ENCODE measurements at places on chromosomes 2 and 18. TPM values are rescaled to one million over a fixed set of nuclear protein-coding genes. Genes with fewer than 3 reads are reported as not detected.

ACKR3 gene
- total RNA-seq: 52.0 TPM

IL36B gene
- not detected for total RNA-seq

ADD2 gene
- 122 TPM for total RNA-seq

UGT1A7 gene
- total RNA-seq: not detected

L3MBTL4 gene
- 8.7 TPM for total RNA-seq

UGT1A3 gene
- not detected for total RNA-seq

ANKAR gene
- 22.7 TPM for total RNA-seq

DNA sequence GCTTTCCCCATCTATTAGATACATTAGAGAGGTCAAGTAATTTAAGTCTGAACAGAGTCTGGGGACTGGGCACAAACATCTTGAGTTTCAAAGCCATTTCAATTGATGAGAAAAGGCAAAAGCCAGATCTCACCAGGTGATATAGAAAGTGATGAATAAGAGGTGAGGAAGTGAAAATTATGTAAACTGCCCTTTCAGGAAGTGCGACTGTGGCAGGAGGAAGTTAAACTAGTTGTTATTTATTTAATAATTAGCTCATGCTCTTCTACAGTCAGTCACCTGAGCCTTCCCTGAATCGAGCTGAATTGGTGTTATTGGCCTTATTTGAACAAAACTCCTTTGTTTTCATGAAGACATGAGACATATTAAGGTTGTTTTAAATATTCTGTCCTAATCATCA is 115.1 kb downstream of the CDH20 start:
- DNase-seq: no peak

DNA sequence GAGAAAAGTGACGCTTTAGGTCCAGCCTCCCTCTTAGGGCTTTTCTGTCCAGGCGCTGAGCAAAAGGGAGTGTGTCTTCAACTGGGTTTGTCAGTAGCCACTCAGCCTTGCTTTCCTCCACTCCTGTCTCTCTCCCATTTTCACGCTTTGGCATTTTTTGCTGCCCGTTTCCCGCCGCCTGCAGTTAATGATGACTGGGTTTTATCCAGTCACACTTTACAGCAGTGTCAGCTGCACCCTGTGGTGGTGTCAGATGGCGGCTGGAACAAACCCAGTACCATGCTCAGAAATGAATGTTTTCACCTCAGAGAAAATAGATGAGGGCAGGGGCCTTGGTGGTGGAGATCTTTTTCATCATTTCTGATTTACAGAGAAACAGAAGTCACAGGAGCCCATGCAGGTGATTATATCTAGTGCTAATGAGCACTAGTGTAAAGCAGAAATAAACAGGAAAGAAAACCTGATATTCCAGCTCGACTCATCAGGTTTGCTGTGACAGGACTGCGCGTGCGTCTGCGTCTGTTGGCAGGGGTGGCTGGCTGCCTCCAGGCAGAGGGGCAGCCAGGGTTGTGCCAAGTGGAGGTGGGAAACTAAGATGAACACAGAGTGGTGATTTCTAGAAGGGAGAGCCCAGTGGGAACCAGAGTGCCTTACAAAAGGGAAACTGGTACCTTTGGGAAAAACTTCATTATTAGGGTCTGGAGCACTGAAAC is 139.9 kb downstream of the TANC1 start:
- peak; percentile 69 for DNase-seq

DNA sequence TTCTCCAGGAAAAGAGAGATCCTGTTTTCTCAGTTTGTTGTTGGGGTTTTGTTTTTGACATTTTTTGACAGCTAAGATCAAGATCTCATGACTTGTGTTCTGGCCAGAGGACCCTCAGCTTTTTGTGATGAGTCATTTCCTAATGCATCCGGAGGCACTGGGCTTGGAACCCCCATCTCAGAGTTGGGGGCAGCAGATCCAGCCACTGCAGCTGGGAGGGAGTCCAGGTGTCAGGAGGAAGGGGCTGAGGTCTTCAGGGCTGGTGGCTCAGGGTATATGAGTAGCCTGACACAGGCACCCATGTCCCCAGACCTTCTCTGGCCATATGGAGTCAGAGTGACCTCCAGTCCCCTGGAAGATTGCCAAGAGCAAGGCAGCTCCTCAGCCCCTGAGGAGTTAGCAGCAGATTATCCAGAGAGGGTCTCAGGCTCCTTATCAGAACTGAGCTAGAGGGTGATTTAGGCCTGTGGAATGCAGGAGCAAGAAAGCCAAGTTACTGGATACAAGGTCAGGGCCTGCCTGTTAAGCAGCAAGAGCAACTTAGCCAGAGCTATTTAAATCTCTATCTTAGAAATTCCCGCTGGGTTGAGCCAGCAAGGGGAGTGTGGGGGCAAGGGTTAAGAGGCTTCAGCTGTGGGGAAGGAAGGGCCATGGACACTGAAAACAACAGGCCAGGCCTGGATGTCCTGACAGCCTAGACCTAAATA is 62.4 kb downstream of the TANC1 start:
- no peak for DNase-seq

GRCh38 chr18:8426401-8426800 is 182.8 kb upstream of the RAB12 start:
- DNase-seq: no peak

DNA sequence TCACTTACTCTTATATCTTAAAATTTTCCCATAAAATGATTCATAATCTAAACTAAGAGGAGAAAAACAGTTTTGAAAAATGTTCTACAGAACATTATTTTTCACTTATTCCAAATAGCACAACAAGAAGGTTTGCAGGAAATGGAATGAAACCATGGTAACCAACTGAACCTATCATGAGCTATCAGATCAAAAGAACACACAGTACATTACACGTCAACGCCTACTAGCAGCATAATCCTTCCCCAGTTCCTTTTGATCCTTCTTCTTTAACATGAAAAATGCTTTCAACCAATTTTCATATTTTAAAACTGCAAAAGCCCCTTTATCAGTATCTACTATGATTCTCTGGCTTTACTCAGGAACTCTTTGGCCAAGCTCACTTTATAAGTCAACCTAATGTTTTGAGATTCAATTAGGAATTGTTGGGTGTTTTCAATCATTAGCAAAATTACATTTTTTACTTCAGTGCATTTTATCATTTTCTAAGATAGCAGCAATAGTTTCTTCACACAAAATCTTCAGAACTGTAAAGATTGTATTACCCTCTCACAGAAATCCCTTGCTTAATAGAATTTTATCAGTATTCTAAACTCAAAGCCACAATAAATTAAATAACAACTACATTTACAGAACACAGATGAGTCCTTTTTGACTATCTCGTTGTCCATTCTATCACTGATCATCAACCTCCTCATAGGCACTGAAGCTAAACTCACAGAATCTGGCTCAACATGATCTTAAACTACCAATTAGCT is 102.5 kb downstream of the CHN1 start:
- peak; percentile 56 for DNase-seq

GRCh38 chr18:13804305-13804704 is 19.6 kb upstream of the MC5R start:
- DNase-seq: no peak

GRCh38 chr2:162256591-162256991 is 13.3 kb upstream of the FAP start:
- no peak for DNase-seq

- DNase-seq: peak; percentile 12
Observed at GRCh38 chr2:143433251-143433650, 304.0 kb downstream of the ARHGAP15 start.

- no peak for DNase-seq
Observed at GRCh38 chr18:76978616-76979015, 154.0 kb downstream of the MBP start.

- no peak for DNase-seq
Observed at GRCh38 chr18:37188016-37188791, 359.3 kb downstream of the KIAA1328 start.

DNA sequence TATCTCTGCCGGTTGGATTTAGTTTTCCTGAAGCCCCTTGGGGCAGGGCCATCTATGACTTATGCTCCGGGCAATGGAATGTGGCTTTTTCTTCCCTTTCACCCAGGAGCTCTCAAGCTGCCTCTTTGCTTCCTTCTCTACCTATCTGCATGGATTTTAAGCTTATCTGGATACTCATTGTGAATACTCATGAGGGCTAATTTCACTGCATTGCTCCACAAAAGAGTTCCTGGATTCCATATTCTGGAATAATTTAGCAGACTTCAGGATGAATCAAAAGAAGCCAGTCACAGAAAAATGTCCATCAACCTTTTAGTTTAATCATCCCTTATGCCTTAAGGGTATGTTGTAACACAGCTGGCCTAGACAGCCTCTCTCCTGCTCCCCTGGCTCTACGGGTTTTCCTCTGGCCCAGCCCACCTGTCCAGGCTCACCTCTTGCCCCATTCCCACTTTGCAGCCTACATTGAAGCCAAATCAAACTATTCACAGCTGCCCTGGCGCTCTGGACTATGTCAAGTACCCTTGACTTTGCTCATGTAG is 122.8 kb upstream of the RMDN2 start:
- DNase-seq: no peak

- DNase-seq: no peak
Observed at GRCh38 chr2:238421695-238422035, 5.1 kb upstream of the ASB1 start.

DNA sequence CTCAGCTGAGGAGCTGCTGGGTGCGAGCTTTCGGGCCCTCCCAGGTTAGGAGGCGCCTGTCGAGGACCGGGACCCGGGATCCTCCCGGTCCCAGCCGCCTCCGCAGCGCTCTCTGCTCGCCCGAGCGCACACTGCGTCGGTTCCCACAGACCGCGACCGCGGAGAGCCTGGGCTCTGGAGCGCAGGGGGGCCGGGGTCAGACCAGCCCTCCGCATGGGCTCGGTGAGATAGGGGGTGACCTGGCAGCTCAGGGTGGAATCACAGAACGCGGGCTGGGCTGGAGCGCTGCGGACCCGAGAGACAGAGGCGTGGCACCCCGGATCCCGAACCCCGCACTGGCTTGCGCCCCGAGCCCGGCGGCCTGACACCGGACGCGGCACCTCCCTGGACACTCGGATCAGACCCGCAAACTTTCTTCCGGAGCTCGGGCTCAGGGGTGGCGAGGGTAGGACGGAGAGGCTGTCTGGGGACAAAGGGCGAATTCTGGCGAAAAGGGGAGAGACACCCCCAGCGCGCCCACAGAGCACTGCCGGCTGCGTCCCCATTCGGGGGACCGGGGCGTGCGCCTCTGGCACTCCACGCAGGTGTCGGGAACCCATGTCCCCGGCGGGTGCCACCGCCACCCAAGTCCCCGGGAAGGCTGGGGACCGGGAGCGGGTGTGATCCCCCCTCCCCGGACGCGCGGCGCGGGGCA is 612 bp downstream of the DIPK1C start:
- DNase-seq: no peak

GRCh38 chr2:88010136-88010535 is 6.2 kb downstream of the RNU2-63P start:
- DNase-seq: no peak

DNA sequence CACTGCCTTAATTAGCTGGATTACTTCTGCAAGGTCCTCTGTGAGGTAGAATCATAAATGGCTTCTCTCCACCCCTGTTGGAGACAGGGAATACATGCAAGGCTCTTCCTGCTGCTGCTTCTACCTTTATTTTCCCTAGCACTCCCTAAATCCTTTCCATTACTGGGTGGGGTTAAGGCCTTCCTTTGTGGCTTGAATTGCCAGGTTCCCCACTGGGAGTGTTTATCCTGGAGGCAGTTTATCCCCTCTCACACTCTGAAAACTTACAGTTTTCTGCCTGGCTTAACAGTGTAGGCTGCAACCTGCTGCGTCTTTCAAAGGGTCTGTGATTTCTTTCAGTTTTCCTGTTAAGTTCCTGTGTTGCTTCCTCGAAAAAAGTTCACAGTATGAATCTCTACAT is 1062.3 kb upstream of the CRIM1 start:
- peak; percentile 60 for DNase-seq

DNA sequence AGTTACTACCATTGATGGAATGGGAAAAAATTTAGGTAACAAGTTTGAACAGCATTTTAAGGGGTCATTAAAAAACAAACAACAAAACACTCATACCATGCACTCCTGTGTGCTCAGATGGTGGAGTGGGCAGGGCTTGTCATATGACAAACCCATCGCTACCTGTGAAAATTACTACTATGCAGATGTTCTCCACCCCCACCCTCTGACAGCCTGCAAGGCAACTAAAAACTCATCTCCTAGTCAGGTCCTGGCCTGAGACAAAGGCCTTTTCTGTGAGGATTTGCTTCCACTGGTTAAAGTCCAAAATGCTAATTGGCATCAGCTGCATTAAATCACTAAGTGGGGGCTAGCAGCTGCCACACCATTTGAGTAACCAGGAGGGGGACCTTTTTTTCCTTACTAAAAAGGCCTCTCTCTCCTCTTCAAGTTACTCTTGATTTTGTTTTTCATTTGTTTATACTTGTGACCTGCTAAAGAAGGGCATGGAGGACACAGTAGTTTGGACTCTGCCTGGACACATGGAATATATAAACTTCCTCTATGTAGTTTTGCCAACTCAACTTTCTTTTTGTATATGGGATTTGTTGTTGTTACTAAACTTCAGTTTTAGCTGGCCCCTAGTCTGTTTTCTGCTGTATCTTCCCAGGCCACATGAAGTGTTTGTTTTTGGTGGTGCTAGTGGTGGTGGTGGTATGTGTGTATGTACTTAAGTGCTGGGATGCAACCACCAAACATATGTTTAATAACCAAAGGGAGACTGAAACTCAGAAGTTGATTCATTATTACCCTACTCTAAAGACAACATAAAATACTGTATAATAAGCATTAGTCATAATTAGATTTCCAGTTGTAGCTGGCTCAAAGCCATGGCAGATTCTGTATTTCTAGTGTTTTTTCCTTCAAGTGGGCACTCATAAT is 121.3 kb downstream of the MAP4K4 start:
- DNase-seq: peak; percentile 67

DNA sequence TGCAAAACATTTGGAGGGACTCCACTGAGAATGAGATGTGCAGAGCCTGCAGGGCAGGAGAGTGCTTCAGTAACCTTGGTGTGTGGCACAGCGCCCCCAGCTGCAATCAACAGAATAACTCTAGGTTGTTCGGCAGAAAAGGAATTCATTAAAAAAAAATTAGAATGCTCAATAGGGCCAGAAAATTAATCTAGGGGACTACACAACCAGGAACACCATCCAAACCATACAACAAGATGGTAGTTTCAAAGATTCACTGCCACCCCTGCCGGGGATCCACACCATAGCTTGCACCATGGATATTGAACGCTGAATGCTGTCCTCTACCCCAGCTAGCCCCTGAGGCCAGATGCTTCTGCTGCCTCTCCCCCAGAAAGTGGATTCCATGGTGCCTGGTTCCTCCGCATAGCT is 50.1 kb downstream of the THUMPD2 start:
- no peak for DNase-seq

DNA sequence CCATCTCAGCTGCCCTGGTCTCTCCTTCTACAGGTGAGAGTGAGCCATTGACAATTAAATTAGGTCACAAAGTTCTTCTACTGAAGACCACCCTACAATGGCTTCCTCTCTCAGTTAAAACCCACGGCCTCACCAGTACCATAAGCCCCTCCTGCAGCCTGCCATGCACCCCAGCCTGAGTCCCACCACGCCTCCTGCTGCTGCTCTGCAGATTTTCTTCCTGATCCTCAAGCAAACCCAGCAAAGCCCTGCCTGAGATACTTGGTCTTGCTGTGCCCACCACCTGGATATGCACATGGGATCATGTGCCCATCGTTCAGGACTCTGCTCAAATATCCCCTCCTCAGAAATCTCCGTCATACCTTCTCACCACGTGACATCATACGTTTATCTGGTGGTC is 696.6 kb downstream of the RNF144A start:
- no peak for DNase-seq

GRCh38 chr2:221502270-221503010 is 69.7 kb downstream of the EPHA4 start:
- no peak for DNase-seq

GRCh38 chr18:39842366-39842914 is 2112.6 kb upstream of the PIK3C3 start:
- no peak for DNase-seq

GRCh38 chr2:18790509-18791171 is 201.3 kb upstream of the NT5C1B start:
- DNase-seq: no peak

- DNase-seq: no peak
Observed at GRCh38 chr18:6107794-6108193, 212.5 kb upstream of the TMEM200C start.
